ENCODE measurements at places on chromosomes 16 and 17.

GRCh38 chr17:6304894-6305612 lies 129.9 kb downstream of the AIPL1 start:
- DNase-seq = no peak

DNA sequence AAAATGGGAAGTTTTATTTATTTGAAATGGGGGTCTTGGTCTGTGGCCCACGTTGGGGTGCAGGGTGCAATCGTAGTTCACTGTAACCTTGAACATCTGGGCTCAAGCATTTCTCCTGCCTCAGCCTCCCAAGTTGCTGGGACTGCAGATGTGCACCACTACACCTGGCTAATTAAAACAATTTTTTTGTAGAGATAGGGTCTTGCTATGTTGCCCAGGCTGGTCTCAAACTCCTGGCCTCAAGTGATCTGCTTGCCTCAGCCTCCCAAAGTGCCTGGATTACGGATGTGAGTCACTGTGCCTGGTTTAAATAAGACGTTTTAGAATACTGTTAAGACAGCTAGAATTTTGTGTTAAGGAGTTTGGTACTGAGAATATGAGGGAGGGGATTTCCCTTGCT lies 15.7 kb downstream of the PSMD11 start:
- DNase-seq = no peak

GRCh38 chr16:84631886-84632285 lies 14.0 kb upstream of the COTL1 start:
- DNase-seq = no peak

- no peak for DNase-seq
Measured at GRCh38 chr16:22284637-22285036, 12.6 kb upstream of the POLR3E start.

- no peak for DNase-seq
Measured at GRCh38 chr16:53999841-54000240, 286.7 kb downstream of the IRX3 start.

GRCh38 chr17:58084317-58084981 lies 1.2 kb downstream of the DYNLL2 start:
- DNase-seq = peak; percentile 50

DNA sequence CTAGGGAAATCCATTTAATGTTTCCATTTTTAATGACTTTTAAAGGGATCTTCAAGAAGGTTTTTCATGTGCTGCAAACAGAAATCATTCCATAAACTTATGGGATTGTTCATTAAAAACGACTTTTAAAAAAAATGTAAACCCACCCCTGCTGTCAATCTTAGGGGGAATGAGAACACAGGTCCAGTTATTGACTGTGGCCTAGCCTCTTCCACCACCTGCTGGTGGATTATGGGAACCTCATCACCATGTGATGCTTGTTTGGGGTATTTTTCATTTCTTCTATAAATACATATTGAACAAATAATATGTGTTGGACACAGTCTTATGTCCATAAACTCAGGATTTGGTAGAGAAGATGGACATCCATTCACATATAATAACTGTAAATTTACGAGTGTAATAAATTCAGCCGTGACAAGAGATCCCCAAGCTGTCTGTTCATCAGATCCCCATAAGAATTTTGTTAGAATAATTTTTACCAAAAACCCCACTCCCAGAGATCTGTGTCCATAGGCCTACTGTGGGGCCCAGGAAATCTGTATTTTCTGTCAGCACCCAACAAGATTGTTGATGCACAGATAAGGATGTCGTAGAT lies 42.0 kb upstream of the TMC5 start:
- DNase-seq = no peak

DNA sequence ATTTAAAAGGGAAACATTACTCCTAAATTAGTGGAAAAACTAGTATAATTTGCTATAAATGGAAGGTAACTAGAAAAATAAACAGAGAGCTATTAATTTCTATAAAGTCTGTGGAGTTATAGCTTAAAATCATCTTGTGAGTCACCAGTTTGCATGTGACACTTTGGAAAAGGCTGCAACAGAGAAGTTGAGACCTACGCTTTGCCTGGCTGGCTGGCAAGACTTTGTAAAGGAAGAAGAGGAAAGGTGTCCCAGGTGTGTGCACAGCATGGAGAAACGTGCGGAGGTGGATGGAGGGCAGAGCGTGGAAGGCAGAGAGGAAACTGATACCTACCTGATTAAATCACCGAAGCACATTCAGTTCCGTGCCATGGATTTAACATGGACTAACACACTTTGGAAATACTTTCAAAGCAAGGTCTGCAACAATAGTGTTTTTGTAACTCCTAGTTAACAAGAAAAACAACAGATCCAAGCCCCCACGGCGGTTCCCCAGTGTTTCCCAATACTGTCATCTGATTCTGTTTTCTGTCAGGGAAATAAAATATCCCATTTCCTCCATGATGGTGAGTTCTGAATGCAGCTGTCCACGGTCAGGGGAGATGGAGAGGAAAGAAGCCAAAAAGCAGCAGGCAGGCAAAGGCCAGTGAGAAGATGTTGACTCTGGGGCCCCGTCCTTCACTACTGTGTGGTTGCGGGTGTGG lies 134.8 kb downstream of the XYLT1 start:
- DNase-seq = no peak

- DNase-seq = no peak
Measured at GRCh38 chr16:85675251-85675874, 13.4 kb downstream of the GINS2 start.
